Hippocampal formation (tissue), 2 donors: ENCODE measurements at places on chromosomes 4 and X.
A peak's percentile ranks its signal among the peaks of the same experiment; 100 is the strongest.

DNA sequence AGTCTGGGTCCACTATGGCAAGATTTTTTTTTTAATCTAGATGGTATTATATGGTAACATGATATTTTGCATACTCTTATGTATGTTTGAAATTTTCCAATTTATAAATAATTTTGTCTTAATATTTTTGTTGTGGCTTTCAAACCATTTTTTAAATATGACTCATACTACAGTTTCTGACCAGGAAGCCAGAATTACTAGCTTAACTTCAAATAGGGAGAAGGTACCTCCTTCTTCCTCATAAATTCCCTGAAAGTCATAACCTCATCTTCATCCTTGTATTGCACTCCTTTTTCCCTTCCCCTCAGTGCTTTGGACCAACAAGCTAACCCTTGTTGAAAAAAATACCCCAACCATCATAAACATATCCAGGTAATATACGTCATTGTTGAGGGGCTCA lies 21.6 kb downstream of the ARAP2 start:
- no peak for DNase-seq

DNA sequence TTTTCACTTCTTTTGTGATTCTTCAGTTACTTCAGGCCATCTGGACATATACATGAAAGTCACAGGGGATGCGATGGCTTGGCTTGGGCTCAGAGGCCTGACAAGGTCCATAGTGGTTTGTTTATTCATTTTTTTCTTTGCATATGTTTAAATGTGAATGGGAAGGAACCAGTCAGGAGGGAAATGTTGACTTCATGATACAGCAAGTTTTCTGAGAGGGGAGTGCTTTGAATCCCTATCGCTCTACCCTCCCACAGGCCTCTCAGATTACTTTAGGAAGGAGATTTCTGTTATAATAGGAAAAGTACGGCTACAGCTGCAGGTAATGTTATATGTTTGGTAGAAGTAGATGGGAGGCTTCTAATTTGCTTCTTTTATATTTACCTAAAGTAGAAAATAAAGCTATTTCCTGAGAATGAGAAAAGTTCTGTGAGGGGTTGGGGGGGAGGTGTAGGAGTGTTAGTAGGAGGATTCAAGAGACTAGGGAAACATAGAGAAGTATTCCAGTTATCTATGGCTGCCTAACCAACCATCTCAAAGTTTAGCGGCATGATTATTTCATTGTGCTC lies 322.9 kb downstream of the RAPGEF2 start:
- no peak for DNase-seq

DNA sequence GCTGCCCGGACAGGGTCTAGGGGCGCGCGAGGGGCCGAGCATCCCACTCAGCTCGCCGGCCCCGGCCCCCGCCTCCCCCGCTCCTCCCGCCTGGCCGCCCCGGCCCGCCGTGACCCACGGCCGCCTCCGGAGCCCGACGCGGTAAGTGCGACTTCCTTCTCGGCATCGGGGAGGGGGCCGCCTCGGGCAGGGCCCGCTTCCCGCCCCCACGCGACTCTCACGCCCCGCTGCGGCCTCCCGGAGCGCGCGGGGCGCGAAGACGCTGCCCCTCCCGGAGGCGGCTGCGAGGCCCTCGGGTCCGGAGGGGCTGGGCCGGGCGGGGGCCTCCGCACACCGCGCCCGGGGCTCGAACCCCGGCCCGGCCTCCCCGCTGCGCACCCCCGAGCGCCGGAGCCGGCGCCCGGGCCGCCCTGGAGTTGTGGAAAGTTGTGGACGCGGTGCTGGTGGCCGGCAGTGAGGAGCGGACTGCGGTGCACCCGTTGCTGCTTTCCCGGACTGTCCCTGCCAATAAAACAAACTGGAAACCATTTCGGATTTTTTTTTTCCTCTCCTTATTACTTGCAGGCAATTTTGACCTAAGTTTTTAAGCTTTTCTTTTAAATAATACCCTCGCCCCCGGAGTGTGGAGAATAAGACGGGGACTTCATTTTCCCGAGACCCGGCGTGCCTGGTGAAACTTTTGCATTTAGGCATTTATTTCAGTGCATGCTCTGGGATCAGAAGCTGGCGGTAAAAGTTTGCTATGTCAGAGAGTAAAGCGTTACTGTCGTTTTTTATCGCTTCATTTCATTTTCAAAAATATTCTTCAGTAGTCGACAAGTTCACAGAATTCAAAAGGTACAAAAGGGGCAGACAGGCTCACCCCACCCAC lies 13.0 kb upstream of the TMEM156 start:
- DNase-seq: peak; percentile 46

DNA sequence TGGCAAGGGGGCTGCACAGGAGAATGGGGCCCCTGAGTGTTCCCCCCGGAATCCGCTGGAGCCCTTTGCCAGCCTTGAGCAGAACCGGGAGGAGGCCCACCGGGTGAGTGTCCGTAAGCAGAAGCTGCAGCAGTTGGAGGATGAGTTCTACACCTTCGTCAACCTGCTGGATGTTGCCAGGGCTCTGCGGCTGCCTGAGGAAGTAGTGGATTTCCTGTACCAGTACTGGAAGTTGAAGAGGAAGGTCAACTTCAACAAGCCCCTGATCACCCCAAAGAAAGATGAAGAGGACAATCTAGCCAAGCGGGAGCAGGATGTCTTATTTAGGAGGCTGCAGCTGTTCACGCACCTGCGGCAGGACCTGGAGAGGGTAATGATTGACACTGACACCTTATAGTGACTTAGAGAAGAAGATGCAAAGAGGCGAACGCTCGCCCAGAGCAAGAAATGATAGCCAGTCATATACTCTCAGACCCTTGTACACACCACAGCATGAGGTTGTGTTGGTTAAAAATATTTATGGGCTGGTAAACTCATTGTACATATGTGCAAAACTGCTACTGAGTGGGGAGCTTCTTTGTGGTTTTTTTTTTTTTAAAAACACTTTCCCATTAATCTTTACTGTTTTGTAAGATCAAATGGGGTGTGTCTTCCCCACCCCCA lies 52.5 kb downstream of the JADE1 start:
- DNase-seq: no peak

GRCh38 chrX:97638621-97639020 lies 754.9 kb downstream of the RPA4 start:
- DNase-seq: no peak

GRCh38 chrX:150966235-150966634 lies 16.9 kb upstream of the HMGB3 start:
- DNase-seq: no peak

DNA sequence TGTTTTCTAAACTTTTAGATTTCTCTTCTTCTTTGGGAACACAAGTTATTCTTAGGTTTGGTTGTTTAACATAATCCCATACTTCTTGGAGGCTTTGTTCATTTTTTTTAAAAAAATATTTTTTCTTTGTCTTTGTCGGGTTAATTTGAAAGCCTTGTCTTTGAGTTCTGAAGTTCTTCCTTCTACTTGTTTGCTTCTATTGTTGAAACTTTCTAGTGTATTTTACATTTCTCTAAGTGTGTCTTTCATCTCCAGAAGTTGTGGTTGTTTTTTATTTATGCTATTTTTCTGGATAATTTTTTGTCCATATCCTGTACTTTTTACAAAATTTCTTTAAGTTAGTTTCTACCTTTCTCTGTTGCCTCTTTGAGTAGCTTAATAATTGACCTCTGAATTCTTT lies 116.1 kb downstream of the NPNT start:
- no peak for DNase-seq

DNA sequence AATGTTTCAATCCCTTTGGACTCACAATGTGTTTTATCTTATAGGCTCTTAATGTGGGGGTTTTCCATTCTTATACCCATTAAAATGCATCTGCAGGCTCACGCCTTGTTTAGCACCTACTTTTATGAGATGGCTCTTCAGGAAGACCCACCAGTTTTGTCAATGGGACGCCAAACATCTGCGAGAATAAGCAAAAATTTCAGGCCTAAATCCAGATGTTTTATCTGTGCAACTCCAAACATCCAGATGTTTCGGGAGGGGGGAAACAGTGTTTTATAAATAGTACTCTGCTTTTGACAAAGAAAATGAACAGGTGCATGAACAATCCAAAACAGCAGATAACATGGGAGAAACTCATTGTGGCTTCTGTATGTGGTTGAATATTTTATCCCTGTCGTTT lies 342.8 kb downstream of the DHX15 start:
- DNase-seq: no peak

DNA sequence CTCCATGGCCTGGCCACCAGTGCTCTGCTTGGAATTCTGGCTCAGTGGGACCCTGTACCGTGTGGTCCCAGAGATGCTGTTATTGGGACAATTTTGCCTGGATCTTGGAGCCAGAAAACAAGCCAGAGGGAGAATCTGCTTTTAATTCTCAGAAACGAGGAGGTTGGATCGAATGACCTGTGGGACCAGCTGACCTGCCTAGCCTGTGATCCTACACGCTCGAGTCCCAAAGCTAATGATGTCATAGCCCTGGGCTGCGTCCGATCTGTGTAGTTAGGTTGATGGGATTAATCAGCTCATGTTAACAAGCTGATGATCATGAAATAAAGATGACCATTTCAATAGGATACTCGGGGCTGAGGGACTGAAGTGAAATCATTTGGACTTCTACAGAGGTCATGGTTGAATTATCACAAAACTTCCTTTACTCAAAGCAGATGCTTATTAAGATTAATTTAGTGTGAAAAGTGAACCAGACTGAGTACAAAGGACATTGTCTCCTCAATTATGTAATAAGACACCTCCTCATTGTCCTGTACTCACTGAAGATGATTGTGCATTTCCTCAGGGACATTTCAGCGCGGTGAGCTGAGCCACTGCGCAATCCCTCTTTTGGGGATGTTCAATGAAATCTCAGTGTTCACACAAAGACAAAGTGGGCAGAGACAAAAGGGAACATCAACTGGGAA lies 51.9 kb upstream of the STX18 start:
- no peak for DNase-seq

GRCh38 chr4:139728840-139729239 lies 63.2 kb downstream of the MGST2 start:
- DNase-seq: no peak

GRCh38 chr4:2893772-2894171 lies 50.1 kb downstream of the ADD1 start:
- no peak for DNase-seq

- DNase-seq: no peak
These were observed 133.0 kb upstream of the RASGEF1B start for GRCh38 chr4:81604683-81605218.

DNA sequence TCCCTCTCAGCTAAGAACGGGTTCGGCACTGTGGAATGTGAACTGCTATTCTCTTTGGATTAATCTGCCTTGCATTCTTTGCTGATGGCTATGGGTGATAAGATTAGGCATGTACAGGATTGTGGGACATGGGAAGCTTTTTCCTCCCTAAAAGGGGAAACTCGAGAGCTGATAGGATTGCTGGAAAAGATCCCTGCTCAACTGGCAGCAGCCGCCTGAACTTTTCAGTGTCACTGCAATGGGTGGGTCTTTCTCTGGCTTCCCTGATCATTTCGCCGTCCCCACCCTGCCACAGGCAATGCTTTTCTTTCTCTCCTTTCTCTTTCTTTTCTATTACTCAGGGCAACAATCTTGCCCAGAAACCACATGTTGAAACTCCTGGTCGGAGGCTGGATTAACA lies 20.5 kb downstream of the PAGE2 start:
- no peak for DNase-seq
